ENCODE measurements at places on chromosomes 13 and 19.

GRCh38 chr19:30361721-30362120 is 10.5 kb upstream of the ZNF536 start:
- no peak for DNase-seq

DNA sequence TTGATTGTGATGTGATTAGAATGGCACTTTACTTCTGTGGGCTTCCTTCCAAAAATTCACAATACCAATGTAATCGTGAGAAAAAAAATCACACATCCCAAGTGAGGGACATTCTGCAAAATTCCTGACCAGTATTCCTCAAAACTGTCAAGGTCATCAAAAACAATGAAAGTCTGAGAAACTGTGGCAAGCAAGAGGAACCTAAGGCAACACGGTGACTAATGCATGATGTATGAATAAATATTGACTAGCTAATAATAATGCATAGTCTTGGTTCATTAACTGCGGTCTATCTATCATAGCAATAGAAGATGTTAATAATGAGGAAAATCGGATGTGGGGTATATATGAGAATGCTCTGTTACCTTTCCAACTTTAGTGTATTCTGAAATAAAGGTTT is 159.0 kb downstream of the RFC3 start:
- DNase-seq, result no peak

GRCh38 chr13:30787738-30788525 is 52.6 kb downstream of the ALOX5AP start:
- DNase-seq, result peak; percentile 8

- DNase-seq, result no peak
Measured at GRCh38 chr19:28543244-28543776, 669.6 kb downstream of the UQCRFS1 start.

- peak; percentile 84 for DNase-seq
Measured at GRCh38 chr19:11587302-11587974, 9.8 kb upstream of the ZNF627 start.

DNA sequence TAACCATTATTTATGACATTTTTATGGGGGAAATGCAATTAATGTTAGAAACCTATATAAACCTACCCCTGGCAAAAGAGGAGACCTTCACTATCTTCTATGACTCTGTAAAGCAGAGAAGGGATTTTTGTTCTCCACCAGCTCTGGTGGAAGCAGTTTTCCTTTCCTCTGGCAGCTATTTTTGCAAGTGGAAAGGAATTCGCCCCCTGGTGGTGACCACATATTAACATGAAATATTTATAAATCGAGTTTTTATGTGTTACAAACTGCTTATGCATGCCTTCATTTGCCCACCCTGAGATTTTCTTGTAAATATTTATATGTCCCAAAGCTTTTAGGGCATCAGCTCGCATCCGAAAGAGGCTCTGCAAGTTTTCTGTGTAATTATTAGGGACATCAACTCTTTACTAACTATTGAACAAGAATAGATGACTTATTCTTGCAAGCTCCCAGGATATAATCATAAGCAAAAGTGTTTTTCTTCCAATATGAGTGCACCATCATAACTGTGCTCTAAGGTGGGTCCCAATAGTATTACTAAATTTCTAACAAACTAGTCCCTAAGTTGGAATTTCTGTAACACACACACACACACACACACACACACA is 62.4 kb downstream of the SERTM1 start:
- peak; percentile 63 for DNase-seq

DNA sequence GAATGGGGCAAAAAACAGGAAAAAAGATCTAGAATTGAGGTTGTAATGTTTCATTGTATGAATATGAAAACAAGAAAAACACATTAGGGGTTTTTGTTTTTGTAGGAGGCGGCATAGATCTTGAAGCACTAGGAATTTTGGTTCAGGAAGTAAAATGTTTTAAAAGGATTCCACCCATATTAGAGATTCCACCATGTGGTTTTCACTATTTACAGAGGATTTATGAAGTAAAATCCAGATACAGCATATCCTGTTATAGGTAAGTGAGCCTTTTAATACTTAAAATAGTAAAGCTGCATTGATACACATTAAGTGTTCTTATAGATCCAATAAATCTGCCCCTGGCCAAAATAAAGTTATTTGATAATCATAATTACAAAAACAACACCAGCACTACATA is 61.4 kb downstream of the MICU2 start:
- no peak for DNase-seq

DNA sequence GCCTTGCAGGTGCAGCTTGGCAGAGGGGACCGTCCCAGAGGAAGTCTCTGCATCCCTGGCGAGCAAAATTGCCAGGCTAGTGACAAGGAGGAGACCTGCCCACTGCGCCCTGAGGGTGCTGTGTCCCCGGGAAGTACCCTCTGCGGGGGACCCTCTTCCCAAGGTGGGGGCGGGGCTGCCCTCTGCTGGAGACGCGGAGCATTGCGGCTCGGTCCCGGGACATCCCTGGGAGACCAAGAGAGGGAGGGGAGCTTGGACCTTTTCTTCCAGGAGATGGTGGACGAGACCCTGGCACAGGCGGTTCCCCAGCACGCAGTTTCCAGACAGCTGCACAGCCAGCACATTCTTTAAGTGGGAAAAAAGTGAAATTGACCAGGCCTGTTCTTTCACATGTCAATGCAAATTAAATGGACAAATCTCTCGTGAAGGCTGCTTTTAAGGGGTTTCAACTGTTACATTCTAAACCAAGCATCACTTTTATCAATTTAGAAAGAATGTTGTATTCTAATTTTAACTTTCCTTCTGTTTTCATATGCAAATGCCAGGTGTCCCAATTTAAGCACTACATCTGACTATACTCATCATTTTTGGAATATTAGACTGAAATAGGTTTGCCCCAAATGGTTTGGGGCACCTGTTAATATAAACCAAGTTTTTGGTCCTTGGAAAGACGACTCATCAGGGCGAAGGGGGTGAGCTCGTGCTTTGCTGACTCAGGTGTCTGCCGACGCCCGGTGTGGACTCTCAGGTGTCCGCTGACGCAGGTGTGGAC is 60.7 kb downstream of the MCF2L start:
- DNase-seq, result peak; percentile 62

- DNase-seq, result no peak
Measured at GRCh38 chr19:29545866-29546582, 20.2 kb downstream of the VSTM2B start.

DNA sequence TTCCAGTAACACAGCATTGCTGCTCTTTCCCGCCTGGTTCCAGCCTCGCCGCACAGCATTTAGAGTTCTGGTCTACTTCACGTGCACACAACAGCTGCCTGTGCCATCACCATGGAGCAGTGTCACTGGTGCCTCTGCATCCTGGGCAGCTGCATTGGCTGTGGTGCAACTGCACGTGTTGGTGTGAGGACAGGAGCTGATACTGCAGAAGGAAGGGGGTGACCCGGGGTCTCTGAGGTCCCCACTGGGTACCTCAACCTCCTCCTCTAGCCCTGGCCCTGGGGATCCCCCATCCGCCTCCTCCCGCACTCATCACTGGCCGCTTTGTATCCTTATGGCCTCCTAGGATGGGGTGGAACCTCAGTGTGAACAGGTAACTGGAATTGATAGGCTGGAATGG is 112.5 kb downstream of the SOX1 start:
- no peak for DNase-seq

GRCh38 chr13:75372923-75373841 is 108.8 kb downstream of the TBC1D4 start:
- no peak for DNase-seq

GRCh38 chr13:108155185-108156106 is 59.9 kb downstream of the LIG4 start:
- DNase-seq, result peak; percentile 38

DNA sequence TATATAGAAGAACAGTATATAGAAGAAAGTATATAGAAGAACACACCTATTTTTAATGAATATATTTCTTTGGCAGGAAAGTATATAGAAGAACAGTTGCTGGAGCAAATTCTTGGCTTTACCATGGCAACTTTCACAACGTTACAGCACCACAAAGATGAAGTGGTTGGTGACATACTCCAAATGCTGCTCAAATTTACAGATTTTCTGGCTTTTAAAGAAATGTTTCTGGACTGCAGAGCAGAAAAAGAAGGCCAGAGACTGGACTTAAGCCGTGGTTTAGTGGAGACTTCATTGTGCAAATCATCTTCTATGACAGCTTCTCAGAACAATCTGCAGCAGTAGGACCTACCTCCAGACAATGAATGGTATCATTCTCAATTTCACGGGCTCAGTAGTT is 24.3 kb upstream of the RFXAP start:
- DNase-seq, result no peak

DNA sequence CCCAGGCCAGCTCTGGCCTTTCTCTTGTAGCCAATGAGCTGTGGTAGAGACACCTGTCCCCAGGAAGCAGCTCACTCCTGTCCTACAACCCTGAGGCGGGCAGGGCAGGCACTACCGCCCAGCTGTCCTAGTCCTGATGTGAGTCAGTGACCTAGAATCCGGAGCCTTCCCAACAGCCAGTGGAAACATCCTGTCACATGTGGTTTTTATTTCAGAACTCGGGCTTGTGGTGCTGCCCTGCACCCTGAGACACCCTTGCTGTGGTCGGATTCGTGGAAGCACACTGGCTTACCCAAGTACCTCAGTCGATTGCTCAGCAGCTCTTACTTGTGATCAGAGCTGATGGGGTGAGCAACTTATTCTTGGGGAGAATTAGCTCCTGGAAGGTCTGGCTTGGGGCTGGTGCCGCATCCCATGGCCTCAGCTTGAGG is 83.6 kb upstream of the ARHGEF7 start:
- no peak for DNase-seq

- DNase-seq, result no peak
Measured at GRCh38 chr13:59691501-59692066, 472.1 kb downstream of the DIAPH3 start.

DNA sequence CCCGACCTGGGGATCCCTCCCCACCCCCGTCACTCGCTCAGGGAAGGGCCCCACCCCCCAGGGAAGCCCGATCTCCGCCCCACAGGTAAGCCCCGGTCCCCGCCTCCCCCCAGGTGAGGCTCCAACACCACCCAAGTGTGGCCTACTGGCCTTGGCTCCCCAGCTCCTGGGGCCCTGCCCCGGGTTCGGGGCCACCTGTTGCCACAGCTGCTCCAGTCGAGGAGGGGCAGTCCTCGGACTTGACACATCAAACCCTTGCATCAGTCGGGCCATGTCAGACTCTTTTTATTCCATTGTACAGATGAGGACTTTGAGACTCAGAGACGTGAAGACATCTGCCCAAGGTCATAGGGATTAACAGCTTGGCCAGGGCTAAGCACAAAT is 512 bp downstream of the CC2D1A start:
- DNase-seq, result no peak

DNA sequence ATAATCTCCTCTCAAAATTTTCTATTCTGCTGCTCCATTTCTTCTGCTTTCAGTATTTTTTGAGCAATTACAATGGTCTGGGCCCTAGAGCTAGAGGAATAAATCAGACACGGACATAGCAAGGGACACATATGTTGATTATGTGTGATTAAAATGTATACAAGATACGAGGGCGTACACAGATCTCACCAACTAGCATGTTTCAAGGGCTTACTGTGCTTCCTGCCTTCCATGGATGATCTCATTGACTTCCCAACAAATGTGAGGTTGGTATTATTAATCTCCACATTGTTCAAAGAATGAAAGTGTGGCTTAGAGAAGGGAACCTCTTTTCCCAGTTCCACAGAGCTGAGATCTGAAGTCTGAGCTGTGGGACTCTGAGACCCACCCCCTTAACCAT is 9.1 kb downstream of the PLD3 start:
- DNase-seq, result no peak

DNA sequence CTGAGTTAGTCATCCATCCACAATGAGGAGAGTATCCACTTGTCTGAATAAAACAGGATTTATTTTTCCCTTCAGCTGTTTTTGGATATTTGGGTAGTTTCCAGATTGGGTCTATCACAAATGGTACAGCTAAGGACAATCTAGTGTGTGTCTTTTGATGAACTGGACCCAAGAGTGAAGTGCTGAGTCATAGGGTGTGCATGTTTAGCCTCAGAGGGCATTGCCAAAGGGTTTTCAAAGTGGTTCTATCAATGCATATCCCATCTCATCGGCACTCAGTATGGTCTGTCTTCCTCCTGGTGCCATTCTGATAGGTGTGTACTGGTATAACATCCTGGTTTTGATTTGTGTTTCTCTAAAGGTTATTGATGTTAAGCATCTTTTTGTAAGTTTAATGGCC is 62.3 kb downstream of the GSX1 start:
- no peak for DNase-seq

GRCh38 chr19:19774354-19775033 is 41.6 kb upstream of the ZNF14 start:
- DNase-seq, result no peak

DNA sequence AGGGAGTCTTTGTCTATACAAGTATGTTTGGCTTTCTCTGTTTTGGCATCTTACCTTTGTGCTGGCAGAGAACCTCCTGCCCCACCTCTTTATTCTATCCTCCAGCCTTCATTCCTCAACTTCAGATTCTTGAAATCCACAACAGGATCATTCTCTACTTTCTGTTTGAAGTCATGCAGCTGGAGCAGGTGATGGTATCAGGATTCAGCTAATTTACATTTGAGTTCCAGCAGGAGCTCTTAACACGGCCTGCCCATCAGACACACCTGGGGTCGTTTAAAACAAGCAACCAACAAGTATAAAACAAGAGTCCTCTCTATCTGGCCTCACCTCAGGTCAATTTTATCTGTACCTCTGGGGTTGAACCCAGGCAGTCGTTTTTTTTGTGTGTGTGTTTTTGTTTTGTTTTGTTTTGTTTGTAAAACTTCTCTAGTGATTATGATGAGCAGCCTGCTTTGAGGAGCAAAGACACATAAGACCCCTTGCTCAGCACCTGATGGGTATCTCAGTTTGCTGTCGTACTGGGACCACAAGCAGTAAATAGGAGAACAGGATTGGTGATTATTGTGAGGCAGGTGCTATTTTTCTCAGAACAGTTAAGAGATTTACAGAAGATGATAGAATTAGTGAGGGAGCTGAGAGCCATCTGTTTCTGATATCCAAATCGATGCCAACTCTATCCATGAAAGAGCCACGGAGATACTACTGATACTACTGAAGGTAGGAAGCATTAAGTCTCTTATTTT is 78.4 kb downstream of the GPC6 start:
- DNase-seq, result no peak

- DNase-seq, result no peak
Measured at GRCh38 chr19:13963603-13964105, 11.3 kb downstream of the DCAF15 start.

GRCh38 chr13:31894931-31895330 is 136.6 kb upstream of the FRY start:
- no peak for DNase-seq

DNA sequence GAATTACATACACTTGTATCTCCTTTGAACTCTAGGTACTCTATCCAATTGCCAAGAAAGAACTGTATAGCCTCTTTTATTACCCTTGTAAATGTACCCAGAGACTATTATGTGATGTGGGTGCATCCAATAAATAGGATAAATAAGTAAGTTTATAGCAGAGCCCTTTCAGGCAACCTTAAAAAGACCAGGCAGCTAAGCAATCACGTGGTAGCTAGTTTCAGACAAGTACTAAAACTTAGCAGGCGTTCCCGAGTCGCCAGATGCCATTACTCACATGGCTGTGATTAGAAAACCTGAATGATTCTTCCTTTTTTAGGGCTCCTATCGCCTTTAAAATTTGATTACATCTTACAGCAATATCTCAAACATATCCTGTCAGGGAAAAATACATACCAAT is 1303.0 kb downstream of the EFNB2 start:
- no peak for DNase-seq

Data from femur (tissue), 1 donor.